RCC 7860 (cell line): ENCODE measurements at places on chromosomes 11 and 22.

GRCh38 chr11:36564376-36565030 is 3.3 kb upstream of the RAG1 start:
- peak; percentile 34 for DNase-seq

GRCh38 chr22:17918840-17919239 is 105.5 kb downstream of the MICAL3 start:
- DNase-seq = peak; percentile 81

GRCh38 chr22:44256085-44256484 is 56.7 kb downstream of the SHISAL1 start:
- DNase-seq = no peak

- DNase-seq = no peak
Measured at GRCh38 chr22:44089717-44090570, 65.8 kb downstream of the PARVB start.

DNA sequence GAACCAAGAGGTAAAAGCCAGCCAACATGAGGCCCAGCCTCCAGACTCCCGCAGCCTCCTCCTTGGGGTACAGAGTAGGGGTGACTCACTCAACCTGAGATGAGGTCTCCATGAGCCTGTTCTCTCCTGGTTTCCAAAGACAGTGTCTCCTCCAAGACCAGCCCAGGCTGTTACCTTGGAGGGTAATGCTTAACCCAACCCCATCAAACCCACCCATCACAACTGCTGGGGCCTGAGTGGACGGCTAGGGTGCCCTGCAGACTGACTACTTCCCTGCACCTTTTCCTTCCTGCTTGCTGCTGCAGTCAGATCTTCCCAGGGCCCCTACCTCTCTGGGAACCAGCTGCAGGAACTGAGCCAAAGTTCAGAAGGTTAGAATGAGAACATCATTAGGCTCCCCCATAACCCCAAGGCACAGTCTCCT is 5.1 kb upstream of the NOL12 start:
- peak; percentile 38 for DNase-seq

DNA sequence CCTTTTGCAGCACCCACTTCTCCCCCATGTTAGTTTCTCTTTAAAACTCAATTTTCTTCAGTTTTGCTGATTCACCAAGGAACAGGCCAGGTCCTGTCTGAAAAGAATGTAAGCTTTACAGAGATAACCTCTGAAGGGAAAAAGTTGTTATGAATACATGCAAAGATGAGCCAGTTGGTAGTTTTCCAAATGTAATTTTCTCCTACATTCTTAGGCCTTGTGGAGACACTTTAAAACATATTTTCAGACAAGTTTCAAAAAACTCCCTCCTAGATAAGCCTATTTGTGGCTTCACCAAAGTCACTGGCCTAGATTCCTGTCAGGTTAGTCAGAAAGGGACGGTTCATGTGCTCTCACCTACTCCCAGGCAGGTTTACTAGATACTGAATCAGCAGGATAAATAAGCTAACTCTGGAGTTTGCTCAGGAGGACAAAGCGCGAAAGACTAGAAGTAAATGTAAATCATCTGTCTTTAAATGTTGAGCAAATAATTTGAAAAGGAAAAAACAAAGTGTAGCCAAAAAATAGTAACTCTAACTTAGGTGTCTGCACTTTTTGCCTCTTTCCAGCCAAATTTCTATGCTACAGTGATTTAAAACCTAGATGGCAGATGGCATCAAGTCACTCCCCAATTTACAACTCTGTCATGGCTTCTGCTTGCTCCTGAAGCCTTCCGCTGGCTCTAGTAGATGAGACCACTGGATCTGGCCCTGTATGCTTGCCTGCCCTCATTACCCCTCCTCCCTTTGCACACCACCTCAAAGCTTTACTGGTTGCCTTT is 4.9 kb upstream of the ATP6V1E1 start:
- peak; percentile 96 for DNase-seq

DNA sequence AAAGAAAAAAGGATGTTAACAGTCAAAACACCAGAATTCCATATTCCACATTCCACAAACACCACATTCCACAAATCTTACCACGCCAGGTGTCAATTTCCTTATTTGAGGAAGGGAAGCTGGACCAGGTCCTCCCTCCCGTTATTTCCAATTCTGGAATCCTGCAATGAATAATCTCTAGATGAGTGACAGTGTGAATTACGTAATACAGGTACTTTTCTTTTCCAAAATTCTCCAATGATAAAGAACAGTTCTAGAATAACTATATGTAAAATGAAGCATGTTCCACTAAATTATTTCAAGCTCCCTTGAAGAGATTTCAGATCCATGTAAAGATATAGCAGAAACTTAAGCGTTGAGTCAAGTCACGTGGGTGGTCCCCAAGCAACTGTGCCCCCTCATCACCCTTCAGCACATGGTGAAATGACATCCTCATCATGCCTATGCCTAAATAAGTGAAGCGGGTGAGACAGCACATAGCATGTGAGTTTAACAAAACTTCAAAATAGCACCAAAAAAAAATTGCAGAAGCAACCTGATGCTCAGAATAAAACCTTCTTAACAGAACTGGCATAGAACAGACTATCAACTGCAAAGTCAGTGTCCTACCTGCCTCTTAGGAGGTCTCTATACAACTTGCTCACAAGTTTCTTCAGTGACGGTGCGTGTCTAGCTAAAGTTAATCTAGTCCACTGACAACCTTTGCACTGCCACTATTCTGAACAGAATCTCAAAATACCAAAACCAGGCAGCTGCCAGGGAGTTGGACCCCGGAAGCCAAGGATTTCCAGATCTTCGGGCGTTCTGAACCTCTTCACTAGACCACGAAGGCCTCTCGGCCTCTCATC is 876 bp downstream of the NFRKB start:
- no peak for DNase-seq
